ENCODE measurements at places on chromosomes 2 and 18. TPM values are rescaled to one million over a fixed set of nuclear protein-coding genes. Genes with fewer than 3 reads are reported as not detected.

The CLEC4F gene
- 0.06 TPM for polyA plus RNA-seq

The PDE1A gene
- 24.5 TPM for polyA plus RNA-seq

The C1QL2 gene
- polyA plus RNA-seq, result not detected

The MOCOS gene
- 0.69 TPM for polyA plus RNA-seq

The PLEK gene
- 6.8 TPM for polyA plus RNA-seq

DNA sequence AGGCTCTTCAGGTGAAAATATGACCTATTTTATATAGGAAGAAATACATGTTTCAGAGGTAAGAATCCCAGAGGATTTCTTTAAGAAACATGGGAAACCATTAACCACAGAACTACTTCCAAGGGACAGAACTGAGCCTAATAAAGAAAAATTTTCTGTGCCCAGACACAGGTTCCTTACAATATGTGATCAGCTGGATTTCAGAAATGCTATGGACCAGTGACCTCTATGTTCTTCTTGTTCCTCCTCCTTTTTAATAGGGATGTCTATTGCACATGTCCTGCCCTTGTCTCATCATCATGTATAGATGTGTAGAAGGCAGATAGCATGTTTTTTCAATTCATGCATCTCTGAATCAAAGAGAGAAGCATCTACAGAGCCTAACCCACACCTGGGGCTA, 836.6 kb downstream of the RNF144A start:
- DNase-seq, result no peak

DNA sequence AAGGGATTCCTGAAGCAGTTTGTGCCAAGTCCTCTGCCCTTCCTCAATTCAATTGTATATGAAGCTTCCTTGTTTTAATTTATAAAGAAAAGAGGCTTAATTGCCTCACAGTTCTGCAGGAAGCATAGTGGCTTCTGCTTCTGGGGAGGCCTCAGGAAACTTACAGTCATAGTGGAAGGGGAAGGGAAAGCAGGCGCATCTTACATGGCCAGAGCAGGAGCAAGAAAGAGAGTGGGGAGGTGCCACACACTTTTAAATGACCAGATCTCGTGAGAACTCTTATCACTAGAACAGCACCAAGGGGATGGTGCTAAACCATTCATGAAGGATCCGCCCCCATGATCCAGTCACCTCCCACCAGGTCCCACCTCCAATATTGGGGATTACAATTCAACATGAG, 114.2 kb downstream of the SGPP2 start:
- DNase-seq, result no peak

DNA sequence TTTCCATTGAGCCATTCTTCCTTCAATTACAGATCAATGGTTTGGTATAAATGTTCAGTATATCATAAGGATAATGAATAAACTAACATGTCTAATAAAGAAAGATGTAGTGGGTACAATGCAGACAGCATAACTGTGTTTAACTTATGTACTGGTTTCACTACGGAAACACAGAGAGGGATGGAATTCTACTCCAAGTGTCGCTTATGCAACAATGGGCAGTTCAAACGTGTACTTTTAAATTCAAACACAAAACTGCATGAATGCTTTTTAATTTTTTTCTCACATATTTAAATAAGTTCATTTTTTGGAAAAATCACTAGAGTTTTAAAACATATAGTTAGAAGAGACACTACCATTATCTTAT, 74.7 kb downstream of the COBLL1 start:
- no peak for DNase-seq

All from left renal cortex interstitium (tissue), 4 donors.